ENCODE measurements at places on chromosomes 5 and 9.

GRCh38 chr5:122981846-122982245 is 54.7 kb downstream of the PPIC start:
- DNase-seq, result no peak

DNA sequence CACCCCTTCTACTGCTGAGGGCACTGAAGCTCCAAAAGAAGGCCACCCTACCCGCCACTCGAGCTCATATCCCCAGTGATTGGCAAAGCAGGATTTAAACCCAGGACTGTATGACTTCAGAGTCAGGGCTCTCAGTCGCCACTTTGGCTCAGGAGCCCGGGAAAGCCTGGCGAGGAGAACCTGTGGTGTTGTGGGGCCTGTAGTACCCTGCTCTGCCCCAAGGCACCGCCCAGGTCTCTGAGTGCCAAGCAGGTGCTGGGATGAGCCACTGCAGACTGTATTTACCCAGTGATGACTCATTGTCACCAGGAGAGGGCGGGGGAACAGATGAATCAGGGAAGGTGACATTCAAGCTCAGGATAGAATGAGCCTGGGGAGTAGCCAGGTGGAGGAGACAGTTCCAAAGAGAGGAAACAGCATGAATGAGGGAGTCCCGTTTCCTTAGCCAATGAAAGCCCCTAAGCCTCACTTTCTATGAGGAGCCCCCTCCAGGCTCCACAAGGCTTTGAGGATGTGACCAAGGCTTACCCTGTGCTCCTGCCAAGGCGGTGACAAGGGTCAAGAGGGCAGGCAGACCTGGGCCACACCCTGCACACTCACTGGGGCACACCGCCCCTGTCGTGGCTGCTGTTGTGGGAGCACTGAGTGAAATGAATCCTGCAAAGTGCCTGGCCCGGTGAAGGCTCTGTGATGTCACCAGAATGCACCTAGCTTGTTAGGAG is 17.8 kb upstream of the DPM2 start:
- peak; percentile 57 for DNase-seq

GRCh38 chr9:2810420-2811075 is 33.3 kb downstream of the PUM3 start:
- DNase-seq, result no peak

GRCh38 chr9:101442318-101442717 is 6.7 kb upstream of the ALDOB start:
- DNase-seq, result no peak

DNA sequence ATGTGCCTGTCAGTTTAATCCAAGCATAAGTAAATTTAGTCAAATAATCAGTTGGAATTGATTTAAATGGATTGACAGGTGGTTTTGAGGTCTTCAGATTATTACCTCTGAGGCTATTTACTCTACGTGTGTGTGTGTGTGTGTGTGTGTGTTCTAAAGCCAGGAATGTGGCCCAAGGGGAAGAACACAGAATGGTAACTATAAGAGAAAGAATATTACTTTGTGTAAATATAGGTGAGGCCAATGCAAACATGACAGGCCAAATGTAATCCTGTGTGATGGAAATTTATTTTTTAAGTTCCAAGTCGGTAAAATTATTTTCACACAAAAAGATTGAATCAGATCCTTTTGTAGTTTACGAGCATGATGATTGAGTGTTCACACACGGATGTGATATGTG is 390.0 kb downstream of the PLK2 start:
- no peak for DNase-seq
